GM04503 (cell line): ENCODE measurements at places on chromosomes 5 and 9.

- peak; percentile 7 for DNase-seq
Measured at GRCh38 chr5:62143268-62144229, 162.5 kb upstream of the KIF2A start.

- DNase-seq: no peak
Measured at GRCh38 chr5:98781964-98782363, 8.5 kb downstream of the RGMB start.

- no peak for DNase-seq
Measured at GRCh38 chr9:90789862-90790261, 11.8 kb upstream of the SYK start.

GRCh38 chr5:120640778-120641177 lies 176.7 kb downstream of the PRR16 start:
- DNase-seq: no peak
